ENCODE measurements at places on chromosomes 16 and 17.

- no peak for DNase-seq
Observed at GRCh38 chr16:59604354-59604753, 870.2 kb upstream of the GOT2 start.

DNA sequence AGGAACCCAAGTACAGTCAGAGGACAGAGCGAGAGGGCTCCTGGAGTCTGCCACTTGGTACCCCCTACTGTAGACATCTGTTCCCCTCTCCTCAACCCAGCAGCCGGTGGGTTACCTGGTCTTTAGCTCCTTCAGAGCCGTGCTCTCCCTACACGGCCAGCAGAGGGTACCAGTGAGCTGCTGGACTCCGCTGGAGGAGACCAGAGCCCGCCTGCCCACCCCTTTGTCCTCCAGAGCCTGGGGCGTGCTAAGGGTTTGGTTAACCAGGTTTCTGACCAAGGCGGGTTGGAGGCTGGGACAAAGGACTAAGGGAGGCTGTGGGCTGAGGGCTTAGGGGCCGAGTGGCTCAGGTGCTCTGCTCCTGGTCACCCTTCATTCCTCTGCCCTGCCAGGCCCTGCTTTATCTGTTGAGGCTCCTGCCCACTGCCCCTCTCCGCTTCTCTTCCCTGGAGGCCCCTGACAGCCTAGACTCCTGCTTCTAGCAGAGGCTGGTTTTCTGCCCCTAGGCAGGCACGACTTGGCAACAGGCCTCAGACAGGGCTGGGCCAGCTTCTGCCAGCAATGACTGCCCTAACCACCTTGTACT lies 2.7 kb upstream of the HSD11B2 start:
- DNase-seq = no peak

- DNase-seq = no peak
Observed at GRCh38 chr16:86872833-86873232, 294.5 kb downstream of the FOXL1 start.

DNA sequence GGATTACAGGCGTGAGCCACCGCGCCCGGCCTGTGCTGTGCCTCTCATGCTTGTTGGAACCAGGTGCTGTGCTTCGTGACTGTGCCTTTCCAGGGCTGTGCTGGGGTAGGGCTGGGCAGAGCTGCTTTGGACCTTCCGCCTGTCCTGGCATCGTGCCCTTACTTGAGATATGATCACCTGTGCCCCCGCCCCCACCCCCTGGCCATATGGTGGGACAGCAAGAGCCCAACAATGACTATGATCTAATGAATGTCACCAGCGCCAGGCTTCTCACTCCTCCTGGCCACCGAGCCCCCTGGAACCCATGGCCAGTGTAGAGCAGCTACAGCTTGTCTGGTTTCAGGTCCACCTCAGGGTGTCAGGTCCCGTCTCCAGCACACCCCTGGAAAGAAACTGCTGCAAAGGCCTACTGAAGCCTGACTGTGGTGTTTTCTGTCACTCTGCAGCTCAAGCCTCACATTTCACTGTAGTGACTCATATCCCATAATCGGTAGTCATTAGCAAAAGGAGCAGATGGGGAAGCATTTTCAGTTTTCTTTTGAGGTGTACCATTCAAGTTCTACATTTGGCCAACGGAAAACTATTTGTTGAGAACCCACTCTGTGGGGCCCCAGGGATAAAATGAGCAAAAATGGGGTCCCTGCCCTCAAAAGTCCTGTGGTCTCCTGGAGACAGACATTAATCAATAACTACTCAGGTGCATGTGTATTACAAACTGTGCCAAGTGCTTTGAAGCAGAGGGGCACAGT lies 22.1 kb downstream of the FCSK start:
- no peak for DNase-seq

DNA sequence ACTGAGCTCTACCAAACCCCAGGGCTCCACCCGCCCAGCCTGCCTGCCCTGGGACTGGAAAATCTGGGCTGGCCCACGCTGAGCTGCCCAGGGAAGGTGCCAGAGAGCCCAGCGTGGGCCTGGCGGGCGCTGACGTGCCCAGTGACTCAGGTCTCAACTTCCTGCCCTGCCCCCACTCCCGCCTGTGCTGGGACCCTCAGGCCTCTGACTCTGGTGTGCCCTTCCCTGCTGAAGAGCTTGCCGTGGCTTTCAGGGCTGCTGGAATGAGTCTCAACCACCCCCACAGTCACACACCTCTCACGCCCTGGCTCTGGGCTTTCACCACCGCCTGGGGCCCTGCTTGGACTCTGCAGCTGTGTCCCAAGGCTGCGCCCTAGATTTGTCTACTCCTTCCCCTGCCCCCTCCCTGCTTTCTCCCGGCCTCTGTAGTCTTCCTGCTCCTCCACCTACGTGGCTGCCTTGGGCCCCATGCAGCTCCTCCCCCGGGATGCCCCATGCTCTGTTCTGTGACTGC lies 10.4 kb downstream of the LLGL1 start:
- DNase-seq = no peak

DNA sequence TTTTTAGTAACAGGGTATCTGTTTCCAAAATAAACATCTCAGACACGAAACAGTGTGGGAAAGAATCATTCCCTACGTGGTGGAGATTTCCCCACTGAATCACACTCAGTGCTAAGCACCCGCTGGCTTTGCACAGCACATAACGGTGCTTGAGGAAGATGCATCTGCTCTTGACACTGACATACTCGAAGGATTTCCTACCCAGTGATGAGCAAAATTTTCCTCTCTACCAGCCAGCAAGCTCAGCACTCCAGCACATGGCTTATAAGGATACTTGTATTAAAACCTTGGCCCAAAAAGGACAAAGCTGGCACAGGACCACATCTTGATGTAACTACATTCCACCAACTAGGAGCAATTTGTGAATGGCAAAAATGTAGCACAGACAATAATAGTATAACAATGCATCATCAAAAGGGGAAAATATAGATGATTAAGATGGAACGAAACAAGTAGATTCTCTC lies 59.0 kb downstream of the ANKFY1 start:
- DNase-seq = no peak

- no peak for DNase-seq
Observed at GRCh38 chr16:63652091-63652490, 1469.8 kb downstream of the CDH11 start.

- DNase-seq = peak; percentile 92
Observed at GRCh38 chr16:30896261-30896888, at the start of gene CTF1. CTF1 (plus strand) TSS chr16:30896614; CDS start chr16:30896644, 30 bp downstream.

- no peak for DNase-seq
Observed at GRCh38 chr17:41490000-41490990, 585 bp upstream of the KRT36 start.

- no peak for DNase-seq
Observed at GRCh38 chr17:44241106-44241624, 21.7 kb upstream of the UBTF start.

DNA sequence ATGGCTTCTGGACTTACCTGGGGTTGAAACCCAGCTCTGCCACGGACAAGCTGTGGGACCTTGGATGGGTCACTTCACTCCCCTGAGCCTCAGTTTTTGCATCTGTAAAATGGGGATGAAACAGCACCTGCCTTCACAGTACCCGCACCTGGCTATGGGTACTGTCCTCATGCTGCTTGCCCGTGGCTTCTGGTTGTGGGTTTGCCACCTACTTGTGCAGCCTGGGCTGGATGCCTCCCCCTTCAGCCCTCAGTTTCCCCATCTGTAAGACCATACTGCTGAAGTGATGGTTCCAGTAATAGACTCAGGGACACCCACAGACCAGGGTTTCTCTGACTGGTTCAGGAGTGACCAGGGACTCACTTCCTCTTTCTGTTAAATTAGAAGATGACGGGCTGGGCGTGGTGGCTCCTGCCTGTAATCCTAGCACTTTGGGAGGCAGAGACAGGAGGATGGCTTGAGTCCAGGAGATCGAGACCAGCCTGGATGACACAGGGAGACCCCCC lies 9.4 kb downstream of the GLIS2 start:
- DNase-seq = no peak

DNA sequence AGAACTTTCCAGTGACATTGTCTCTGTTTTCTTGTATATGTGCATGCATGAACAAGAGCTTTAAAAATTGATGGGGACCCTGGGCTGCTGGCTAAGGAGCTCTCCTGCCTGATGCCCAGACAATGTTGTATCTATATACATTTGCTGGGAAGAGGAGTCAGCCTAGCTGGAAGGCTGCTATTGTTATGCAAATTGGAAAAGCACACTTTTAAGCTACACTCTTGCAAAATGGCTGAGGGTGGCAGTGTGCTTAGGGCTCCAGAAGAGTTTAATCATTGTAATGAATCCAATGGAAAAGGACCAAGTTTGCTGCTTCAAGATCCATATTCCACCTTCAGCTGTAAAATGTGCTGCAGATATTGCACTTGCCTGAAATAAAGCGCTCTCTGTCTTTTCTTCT lies 171.8 kb downstream of the PRKCA start:
- DNase-seq = no peak

DNA sequence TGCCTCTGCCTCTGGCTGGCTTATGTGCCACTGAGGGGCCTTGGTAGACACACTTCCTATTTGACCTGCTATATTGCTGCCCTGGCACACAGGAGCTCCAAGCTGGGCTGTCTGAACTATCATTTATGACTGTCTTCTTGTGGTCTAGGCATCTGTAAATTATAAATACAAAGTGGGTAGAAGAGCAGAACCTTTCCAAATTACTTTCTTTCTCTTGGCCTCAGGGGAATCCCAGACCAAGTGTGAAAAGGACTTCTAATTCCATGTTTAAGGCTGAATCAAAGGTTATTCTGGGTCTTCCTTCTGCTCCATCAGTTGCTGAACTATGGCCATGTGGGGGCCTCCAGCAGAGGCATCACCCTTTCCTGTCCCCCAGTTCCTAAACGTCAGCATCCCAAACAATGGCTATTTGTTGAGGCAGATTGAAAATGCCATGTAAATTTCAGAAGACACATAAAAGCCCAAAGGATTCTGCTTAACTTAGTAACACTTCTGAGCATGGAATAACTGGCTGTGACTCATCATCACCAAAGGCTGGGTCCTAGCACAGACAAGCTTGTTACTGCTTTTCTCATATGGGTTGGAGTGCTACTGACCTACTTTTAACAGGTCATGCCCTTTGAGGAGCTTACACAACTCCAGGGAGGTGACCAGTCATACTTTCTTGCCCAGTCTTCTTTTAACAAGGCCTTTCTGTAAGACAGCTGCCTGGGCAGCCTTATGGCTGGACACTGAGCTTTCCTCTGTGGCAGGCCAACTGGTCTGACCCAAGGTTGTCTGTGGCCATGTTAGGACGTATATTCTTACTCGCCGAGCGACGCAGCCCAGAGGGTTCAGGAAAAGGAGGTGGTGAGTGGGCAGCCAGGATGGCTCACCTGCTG lies 154.8 kb downstream of the VPS53 start:
- no peak for DNase-seq

DNA sequence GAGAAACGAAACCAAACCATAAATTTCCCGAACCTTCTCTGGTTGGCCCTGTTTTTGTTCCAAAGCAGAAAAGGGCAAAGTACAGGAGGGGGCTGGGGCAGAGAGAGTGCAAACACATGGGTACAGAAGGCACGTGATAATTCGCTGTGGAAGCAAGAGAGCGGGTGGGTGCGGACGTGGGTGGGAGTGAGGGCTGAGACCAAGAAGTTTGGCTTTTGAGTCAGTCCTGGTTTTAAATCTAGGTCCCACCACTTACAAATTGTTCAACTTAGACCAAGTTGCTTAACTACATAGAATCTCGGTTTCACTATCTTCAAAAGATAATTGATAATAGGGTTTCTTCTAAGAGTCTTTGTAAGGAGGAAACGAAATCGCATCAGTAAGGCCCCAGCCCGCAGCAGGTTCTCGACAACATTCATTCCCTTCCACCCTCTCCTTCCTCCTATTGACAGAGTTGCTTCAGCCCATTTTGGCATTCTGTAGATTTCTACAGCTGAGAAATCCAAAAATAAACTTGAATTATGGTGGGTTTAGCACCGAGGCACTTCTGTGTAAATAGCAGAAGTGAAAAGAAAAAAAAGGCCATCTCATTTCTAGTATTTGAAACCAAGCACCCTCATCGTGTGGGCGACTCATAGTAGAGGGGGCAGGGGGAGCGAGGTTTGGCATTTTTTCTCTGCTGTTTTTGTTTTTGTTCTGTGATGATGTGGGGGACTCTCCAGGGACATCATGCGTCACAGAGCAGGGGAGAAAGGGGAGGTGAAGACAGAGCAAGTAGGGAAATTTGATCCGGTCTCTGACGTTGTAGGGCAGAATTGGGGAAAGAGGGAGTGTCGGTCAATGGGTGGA lies 33.6 kb upstream of the CCR7 start:
- DNase-seq = peak; percentile 70

- no peak for DNase-seq
Observed at GRCh38 chr16:71426880-71427615, 14.8 kb downstream of the TLE7 start.

DNA sequence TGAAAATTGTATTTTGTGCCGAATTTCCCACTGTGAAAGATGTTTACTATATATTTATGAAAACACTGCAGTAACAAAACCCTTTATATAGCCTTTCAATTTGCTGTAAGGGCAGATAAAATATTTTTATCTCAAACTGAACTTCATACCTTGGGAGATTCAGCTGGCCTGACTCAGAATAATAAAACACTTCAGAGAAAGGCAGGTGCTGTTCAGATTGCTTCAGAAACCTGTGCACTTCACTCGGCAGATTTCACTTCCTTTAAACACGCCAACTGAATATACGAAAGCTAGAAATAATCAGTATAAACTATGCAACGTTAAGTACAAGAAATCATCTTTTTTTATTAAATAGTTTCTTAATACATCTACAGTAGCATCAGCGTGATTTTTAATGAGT lies 839.1 kb upstream of the RBFOX1 start:
- no peak for DNase-seq

DNA sequence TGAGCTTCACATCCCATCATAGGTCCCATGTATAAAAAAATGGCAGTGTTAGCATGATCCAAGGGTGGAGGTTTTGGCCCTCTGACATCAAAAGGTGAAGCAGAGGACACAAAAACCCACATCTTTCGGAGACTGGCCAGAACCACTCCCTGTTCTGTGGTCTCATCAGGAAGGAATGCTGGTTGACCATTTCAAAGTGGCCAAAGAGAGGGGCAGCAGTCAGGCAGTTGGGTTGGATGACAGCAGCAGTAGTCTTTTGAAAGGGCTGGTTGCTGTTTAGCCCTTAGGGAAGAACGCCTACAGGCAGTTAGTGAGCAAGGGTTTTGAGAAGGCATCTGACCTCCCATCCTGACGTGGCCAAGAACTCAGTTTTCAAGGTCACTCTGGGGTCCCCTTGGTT lies 40.5 kb downstream of the LCMT1 start:
- no peak for DNase-seq

- no peak for DNase-seq
Observed at GRCh38 chr17:56489980-56490379, 103.5 kb upstream of the NOG start.
